NCI-H345 (cell line): ENCODE measurements at places on chromosomes 4 and X.

GRCh38 chr4:15659768-15660570 lies 4.8 kb upstream of the FBXL5 start:
- no peak for DNase-seq

- no peak for DNase-seq
These were observed 93.8 kb downstream of the GATB start for GRCh38 chr4:151667048-151667447.

DNA sequence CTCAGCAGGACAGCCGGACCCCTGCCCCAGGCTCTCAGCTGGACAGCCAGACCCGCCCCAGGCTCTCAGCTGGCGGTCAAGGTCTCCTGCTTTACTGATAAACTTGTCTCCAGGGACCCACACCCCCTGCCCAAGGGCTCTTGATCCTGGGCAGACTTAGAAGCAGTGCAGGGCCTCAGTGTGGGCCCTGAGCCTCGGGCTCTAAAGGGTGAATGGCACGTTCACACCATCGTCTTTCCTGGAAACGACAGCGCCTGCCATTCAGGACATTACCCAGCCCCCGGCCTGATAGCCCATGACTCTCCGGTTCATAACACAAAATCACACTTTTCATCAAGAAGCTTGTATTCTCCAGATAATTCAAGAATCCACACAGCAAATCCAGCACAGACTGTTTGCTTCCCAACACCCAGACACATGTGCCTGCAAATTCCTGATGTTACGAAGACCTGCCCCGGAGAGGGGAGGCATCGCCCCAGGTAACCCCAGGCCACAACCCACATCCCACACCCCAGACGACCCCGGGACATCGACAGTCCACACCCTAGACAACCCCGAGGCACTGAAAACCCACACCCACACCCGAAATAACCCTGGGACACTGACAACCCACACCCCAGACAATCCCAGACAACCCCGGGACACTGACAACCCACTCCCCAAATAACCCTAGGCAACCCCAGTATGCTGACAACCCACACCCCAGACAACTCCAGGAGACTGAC lies 136.8 kb downstream of the FAM53A start:
- DNase-seq = no peak

DNA sequence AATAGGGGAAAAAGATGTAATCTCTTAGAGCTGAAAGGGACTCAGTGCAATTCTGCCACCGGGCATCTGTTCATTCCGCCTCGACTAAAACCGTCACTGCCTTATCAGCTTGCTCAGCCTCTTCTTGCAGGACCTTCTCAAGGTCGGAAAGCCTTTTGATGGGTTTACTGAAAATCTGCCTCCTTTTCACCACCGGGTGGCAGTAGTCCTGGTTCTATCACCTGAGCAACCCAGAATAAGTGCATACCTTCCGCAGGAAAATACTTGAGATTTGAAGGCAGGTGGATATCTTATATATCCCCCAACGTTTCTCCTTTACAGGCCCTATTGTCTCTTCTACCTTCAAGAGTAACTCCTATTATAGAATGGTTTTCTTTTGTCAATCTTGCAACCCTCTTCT lies 103.4 kb upstream of the PAK3 start:
- peak; percentile 21 for DNase-seq

GRCh38 chr4:155935389-155935986 lies 18.2 kb downstream of the CTSO start:
- DNase-seq = no peak

DNA sequence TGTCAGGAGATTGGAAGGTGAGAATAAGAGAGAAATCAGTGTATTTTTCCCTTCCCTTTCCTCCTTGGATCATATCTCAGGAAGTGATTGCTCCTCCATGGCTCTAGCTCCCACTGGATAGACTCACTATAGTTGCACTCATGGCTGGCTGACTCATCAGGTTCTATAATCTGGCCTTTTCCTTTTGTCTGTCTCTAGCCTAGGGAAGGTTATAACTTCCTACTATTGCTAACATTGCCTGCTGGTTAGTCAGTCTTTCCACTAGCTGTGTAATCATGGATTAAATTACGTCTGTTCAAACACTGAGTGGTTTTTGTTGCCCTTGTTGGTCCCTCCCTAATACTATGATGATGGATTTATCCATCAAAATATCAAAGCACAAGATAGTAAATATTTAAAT lies 195.5 kb upstream of the VEGFC start:
- DNase-seq = no peak

- no peak for DNase-seq
These were observed 4.0 kb downstream of the COL25A1 start for GRCh38 chr4:109298279-109299010.

GRCh38 chr4:109729117-109729717 lies 653 bp downstream of the PLA2G12A start:
- DNase-seq = no peak

DNA sequence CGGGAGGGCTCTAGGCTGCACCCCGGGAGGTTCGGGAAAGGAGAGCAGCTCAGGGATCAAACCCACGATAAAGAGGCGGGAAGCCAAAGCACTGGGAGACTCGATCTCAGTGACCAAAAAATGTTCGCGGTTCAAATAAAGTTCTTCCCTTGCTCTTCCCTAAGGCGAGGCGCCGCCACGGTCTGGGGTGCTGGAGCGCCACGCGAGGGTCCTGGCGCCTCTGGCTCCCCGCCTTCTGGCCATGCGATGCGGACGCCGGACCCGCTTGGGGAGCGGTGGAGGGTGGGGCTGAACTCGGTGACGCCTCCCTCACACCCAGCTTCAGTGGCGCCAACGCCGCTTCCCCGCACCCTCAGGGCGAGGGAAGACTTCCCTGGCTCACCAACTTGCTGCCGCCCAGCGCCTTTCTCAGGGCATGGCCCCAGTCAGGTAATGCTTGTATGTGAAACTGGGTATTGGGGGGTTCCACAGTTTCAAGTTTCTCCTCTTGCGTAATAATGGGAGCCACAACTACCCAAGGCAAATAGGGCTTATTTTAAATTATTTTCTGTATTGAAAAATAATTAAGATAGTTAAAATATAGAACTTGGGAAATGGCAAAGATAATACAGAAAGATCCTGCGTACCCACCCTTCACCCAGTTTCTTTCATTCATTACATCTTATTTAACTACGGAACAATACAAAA lies at the start of gene QRFPR:
Gene QRFPR, minus strand, starts transcription at position 243 of the 687 bp plus-strand sequence. CDS start 371 bp downstream, outside the sequence.
- DNase-seq = no peak

DNA sequence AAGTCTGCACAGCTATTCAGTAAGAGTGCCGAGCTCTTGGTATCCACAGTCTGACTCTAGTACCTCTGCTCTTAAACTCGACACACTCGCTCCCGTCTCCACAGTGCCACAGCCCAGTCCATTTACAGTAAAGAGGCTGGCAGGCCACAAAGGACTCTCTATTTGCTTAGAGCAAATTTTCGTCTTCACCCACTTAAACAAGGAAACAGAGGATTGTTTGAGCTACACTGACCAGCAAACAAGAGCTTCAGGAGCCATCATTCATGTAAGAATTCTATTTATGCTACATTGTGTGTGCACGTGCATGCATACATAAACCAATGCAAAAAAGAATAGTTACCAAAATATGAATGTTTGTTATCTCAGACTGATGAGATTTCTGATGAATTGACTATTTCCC lies 290.2 kb downstream of the USP46 start:
- peak; percentile 20 for DNase-seq

DNA sequence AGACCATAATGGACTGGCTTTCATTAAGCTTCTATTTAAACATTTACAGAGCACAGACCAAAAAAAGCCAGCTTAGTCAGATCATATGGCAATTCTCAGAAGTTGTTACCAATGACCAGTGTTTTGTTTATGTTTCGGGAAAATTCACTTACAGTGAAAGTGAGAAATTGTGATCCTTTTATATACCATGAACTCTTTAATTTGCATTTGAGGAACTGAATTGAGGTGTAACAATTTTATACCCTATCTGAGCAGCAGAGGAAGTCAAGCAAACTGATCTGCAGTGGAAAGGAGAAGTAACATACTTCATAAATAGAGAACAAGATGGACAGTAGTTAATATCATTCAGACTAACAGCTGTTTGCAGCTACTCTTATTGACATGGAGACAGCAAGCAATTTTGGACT lies 97.1 kb downstream of the TMA16 start:
- DNase-seq = no peak

GRCh38 chrX:12910423-12911121 lies 4.2 kb downstream of the TLR8 start:
- DNase-seq = no peak

GRCh38 chr4:183766140-183766539 lies 107.0 kb downstream of the TRAPPC11 start:
- DNase-seq = no peak
